NCI-H2081 (cell line): ENCODE measurements at places on chromosomes 11 and 22.

GRCh38 chr11:62708392-62708791 lies 916 bp downstream of the GNG3 start:
- no peak for DNase-seq

DNA sequence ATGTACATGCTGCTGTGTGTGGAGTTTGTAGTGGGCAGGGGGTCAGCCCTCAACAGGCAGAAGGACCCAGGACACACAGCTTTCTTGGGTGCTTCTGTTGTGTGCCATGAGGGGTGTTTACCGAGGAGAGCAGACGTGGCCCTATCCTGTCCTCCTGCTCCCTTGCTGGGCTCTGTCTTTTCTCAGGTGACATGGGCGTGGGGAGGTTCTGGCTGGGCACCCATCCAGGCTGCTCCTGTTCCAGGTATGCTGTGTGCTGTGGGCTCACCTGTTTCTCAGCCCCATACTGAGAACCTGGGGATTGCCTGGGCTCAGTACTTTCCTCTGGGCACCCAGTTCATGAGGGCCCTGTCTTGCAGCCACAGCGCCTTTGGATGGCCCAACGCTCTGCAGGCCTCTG lies 23.3 kb downstream of the MICALL1 start:
- DNase-seq: no peak

DNA sequence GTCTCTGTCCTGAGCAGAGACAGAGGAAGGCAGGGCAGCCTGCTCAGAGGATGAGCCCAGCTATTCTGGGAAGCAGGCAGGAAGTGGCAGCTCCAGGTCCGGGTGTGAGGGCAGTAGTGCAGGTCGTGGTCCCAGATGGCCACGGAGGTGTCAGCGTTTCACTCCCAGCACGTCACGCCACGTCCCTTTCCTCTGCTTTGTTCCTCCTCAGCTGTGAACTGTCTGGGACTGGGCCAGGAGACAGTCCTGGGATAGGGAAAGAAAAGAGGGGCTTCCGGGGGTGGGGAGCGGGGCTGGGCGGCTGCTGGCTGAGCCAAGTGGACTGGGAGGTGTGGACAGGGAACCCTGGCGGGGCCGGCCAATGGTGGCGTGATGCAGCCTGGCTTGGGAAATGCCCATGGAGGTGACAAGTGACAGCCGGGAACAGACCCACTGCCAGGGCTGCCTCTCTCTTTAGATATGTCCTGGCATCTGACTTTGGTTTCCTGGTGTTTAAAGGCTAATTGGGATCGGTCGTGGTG lies 64.7 kb downstream of the KCNQ1 start:
- DNase-seq: no peak

DNA sequence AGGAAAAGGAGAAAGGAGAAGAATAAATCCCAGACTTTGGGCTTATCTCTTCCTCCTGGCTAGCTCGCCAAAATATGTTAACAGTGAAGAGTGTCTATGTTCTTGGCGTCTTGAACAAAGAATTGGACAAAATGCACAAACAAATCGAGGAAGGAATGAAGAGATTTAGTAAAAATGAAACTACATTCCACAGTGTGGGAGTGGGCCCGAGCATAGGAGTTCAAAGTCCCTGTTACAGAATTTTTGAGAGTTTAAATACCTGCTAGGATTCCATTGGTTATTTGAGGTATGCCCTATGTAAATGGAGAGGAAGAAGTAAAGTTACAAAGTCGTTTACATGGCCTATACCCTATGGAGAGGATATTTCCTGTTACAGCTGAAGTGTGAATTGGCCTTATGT lies 525.1 kb upstream of the CNTN5 start:
- DNase-seq: no peak

DNA sequence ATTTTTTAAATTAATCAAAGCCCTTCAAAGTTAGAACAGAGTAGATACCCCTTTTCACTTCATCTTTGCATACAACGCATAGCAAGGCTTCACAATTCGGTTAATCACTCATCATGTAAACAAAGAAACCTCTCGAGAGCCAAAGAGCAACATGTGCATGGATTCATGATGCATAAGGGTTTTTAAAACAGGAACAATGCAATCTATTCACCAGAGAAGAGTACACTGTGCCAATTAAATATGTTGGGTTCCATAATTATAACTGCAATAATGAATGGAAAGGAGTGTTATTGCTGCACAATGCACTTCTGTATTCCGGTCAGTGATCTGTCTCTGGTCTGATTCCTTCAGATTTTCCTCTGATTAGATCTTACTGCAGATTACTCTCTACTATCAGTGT lies 45.3 kb downstream of the CADM1 start:
- DNase-seq: no peak

DNA sequence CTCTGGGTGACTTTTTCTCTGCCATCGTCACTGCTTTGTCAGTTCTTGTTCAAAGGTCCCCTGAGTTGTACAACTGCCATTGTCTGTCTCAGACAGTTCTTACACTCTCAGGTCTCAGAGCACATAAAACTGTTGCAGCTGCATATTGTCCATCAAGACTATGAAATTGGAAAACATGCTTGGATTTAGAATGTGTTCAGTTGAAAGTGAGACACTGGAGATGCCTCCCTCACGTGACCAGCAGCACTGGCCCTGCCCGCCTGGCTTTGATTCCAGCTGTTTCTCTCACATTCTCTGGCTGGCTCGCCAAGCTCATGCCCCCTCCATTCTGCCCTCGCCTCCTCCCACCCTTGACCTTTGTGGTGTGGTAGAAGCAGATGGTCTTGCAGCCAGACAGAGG lies 244.2 kb downstream of the NTM start:
- DNase-seq: no peak

DNA sequence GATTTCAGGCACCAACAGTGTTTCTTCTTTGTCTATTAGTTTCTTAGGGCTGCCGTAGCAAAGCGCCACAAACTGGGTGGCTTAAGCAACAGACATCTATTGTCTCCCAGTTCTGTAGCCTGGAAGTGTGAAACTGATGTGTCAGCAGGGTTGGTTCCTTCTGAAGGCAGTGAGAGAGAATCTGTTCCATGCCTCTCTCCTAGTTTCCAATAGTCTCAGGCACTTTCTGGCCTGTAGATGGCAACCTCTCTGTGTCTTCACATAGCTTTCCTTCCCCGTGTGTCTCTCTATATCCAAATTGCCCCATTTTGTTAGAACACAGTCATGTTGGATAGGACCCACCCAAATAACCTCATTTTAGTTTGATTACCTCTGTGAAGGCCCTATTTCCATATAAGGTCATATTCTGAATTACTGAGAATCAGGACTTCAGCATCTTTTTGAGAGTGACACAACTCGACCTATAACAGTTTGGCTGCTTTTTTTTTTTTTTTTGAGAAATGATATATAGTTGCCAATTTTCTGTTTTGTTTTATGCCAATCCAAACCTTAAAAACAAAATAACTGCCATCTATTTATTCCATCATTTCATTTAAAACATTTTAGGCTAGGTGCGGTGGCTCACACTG lies 108.2 kb downstream of the SLC36A4 start:
- peak; percentile 31 for DNase-seq

DNA sequence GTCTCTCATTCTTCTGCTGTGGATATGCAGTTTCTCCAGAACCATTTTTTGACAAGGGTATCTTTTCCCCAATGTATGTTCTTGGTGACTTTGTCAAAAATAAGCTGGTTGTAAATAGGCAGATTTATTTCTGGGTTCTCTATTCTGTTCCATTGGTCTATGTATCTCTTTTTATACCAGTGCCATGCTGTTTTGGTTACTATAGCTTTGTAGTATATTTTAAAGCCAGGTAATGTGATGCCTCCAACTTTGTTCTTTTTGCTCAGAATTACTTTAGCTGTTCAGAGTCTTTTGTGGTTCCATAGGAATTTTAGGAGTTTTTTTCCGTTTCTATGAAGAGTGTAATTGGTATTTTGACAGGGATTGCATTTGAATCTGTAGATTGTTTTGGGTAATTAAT lies 12.4 kb downstream of the HORMAD2 start:
- DNase-seq: no peak

DNA sequence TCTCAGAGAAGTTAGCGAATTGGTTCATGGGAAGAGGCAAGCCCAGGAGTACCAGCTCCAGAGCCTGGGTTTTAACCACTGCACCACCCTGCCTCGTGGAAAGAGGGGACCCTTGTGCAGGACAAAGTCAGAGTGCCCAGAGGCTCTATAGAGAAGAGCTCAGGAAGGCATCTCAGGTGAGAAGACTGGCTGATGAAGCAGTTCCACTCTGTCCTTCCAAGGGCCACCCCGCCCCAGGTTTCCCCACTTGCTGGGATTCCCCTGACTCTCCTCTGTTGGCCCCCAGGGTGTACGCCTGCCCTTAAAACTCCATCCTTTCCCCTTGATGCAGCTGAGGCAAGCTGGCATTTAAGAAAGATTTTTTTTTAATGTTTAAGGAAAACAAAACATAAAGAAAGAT lies 265.8 kb downstream of the BUD13 start:
- no peak for DNase-seq

DNA sequence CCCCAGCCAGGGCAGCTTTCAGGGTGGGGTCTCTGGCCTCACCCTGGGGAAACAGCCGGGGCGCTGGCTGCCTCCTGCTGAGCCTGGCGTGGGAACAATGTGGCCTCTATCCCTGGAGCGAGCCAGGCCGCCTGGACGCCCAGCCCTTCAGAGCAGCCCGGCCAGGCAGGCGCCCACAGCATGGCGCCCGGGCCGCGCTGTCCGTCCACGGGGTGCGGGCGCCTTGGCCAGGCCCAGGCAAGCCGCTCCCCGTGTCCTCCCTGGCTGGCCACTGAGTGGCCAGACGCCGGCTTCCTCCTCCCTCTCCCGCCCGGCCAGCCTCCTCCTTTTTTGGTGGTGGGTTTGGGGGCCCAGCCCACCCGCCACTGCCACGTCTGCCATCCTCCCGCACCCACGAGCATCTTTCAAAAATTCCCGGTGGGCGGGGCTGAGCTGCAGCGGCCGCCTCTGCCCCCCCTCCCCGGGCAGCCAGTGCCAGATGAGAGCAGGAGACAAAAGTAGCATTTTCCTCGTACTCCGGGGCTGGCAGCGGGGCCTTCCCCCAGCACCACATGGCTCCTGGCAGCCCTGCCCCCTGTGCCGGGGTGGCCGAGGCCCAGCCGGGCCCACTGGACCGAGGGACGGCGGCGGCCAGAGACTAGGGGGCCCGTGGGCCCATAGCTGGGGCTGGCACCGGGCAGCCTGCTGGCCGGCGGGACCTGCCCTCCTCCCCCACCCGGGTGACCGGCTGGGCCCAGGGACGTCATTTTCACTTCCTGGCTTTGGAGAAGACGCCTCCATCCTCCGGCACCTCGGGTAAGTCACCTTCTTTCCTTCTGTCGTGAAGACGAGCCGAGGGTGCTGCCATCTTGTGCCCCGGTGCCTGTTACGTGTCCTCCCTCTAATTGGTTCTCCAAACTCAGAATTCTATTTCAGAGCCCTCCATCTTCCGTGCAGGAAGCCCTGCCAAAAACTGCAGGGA lies 70.2 kb upstream of the PPARA start:
- peak; percentile 58 for DNase-seq

DNA sequence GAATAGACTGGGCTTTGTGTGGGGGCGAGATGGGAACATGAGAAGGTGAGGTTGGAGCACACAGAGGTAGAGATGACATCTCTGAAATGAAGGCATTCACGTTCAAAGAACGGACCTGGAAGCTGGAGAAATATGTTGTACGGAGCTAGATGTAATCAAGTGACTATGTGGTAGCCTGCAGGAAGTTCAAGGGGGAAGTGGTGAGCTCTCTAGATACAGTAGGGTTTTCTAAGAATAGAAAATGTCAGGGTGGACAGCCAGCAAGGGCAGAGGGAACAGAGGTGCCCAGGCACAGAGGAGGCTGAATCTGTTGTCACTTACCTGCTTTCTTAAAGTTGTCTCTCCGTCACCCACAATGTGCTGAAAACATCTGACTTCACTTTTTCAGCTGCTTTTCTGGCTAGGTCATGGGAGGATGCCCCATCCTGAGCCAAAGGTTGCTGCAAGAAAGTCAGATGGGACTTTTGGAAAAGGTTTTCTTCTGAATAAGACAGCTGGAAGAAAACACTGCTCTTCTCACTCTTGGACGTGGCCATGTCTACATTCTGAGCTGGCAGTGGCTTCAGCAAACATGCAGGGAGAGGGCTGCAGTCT lies 171.5 kb upstream of the B3GAT1 start:
- no peak for DNase-seq

GRCh38 chr11:122673701-122674100 lies 18.2 kb downstream of the UBASH3B start:
- no peak for DNase-seq

- DNase-seq: no peak
Measured at GRCh38 chr22:25816522-25817059, 74.6 kb downstream of the MYO18B start.

DNA sequence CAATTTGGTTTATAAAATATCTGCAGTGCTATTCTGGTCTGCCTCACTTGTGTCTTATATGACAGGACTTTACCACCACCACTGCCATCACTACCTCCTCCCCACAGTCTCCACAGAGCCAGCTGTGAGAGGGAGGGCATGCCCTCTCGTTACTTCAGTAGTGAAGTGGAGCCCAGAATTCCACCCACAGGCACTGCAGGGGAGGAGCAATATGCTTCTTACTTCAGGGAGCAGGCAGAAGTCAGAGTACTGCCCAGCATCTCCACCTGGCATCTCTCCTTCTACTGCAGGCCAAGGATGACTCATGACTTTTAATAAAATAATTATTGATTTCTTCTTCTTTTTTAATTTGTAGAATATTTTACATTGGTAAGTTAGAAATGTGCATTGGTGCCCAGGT lies 255.5 kb downstream of the DYNC2H1 start:
- no peak for DNase-seq

DNA sequence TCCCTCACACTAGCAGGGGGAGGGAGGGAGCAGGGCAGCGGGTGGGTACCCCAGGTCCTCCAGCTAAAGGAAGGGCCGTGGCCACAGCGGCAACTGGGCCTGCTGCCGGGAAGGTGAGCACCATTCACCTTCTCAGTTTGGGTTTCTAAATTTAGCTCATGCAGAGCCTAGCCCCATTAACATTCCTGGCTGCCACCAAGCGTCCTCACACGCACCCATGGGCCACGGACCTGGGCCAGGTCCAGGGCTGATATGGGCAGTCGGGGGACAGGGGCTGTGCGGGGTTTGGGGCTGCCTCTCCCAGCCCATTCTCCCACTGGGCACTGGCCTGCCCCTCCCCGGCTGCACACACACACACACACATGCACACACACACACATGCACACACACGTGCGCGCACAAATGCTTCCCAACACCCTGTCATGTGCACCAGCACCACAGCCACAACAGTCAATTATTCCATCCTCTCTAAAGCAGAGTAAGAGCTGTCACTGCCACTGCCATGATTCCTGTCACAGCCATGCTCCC lies 28.7 kb downstream of the SYT7 start:
- no peak for DNase-seq

- DNase-seq: no peak
Measured at GRCh38 chr11:47186700-47187695, 764 bp upstream of the PACSIN3 start.

GRCh38 chr11:77395460-77396173 lies 78.3 kb downstream of the PAK1 start:
- no peak for DNase-seq

GRCh38 chr22:33579448-33580093 lies 340.7 kb downstream of the LARGE1 start:
- no peak for DNase-seq

GRCh38 chr22:17313626-17314025 lies 55.6 kb upstream of the CECR2 start:
- DNase-seq: no peak
